ENCODE measurements at places on chromosomes 4 and X.
A peak's percentile ranks its signal among the peaks of the same experiment; 100 is the strongest.

GRCh38 chr4:119210775-119211174 lies 1.7 kb upstream of the USP53 start:
- DNase-seq, result no peak

- DNase-seq, result no peak
Observed at GRCh38 chr4:39166669-39167068, 15.7 kb upstream of the WDR19 start.

- no peak for DNase-seq
Observed at GRCh38 chr4:102620697-102621497, 119.7 kb downstream of the NFKB1 start.

- peak; percentile 79 for DNase-seq
Observed at GRCh38 chrX:107716816-107717700, 58.5 kb downstream of the TSC22D3 start.

GRCh38 chr4:2833671-2834000 lies 10.0 kb upstream of the ADD1 start:
- DNase-seq, result no peak

DNA sequence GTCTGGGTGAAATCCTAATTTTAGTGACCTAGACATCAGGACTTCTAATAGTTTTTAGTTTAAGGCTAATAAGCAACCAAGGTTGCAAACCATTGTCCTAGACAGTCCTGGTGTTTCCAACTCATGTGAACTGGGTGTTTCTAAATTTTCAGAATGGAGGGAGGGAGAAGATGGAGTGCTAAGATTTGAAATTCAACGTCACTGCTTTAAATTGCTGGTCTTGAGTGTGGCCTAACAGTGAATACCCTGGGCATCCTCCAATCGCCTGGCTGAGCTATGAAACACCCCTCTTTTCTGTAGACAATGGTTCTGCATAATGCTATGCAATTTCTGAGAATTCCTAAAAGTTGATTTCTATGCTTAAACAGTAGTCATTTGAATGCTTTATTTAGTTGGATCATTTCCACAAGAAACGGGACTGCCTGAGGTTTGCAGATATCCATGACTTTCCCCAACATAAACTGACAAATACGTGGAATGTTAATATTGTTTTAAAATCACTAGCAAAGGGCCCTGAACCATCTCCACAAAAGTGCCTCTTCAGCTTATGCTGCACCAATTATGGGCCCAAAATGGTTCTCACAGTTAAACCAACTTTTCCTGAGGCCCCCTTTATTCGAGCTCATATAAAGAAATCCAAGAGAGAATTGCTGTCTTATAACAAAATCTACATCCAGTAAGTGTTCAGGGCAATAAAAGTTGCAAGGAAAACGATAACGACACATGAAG lies 1.1 kb downstream of the FBXL5 start:
- DNase-seq, result no peak

DNA sequence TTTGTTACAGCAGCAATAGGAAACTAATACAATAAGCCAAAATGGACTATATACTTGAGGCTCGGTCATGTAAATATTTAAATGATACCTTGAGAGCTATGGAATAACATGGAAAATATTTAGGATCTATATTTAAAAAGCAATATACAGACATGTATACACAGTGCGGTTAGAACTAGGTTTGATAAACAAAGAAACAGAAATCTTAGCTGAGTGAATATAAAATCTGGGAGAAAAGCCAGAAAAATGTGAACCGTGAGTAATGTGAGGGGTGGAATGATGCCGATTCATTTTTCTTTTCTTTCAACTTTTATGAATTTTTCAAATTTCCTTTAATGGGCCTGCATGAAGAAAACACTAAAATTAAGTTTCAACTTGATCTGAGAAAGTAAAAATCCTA lies 104.1 kb downstream of the ATXN3L start:
- DNase-seq, result no peak

GRCh38 chr4:159516556-159517140 lies 413.8 kb downstream of the RAPGEF2 start:
- DNase-seq, result no peak

- no peak for DNase-seq
Observed at GRCh38 chrX:5528057-5528456, 700.6 kb downstream of the NLGN4X start.

DNA sequence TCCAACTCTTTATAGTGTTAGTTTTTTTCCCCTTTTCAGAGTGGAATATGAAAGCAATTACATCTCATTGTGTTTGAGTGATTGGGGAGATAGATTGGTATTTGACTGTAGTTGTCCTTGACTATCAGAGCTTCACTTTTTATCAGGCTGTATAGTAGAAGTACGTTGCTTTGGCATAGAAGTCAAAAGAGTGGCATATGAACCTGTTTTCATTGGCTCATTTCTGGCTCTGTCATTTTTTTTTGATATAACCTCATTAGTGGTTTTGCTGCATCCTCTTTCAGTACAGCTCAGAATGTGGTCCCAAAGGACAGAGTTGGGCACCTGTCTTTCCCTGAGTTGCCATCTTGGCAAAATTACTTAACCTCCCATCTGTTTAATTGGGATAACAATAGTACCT lies 1.4 kb downstream of the TMA16 start:
- DNase-seq, result no peak

DNA sequence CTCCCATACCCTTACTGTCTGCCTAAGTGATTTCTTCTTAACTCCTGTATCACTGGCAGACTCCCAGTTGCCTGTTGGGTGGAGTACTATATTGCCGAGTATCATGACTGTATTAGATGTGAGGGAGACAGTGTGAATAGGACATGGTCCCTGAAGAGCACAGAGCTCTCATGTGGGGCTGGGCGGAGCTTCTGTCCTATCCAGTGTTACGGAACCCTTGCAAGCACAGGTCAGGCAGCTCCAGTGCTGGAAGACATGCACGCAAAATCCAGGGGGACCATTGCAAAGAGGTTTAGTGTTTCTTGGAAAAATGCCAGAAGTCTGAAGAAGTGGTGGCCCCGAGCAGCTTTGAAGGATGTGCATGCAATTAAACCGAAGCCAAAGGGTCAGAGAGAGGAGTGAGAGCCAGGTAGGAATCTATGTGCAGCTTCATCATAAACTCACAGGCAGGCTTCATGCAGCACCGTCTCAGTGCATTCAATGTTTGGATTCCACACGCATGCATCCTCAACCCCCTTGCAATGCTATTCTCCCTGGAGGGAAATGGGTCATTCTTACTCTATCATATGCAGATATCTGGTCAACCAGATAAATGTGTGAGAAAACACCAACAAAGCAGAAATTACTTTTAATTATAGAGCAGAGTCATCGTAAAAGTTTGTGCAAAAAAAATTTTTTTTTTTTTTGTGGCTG lies 49.7 kb upstream of the DHRSX start:
- DNase-seq, result no peak

DNA sequence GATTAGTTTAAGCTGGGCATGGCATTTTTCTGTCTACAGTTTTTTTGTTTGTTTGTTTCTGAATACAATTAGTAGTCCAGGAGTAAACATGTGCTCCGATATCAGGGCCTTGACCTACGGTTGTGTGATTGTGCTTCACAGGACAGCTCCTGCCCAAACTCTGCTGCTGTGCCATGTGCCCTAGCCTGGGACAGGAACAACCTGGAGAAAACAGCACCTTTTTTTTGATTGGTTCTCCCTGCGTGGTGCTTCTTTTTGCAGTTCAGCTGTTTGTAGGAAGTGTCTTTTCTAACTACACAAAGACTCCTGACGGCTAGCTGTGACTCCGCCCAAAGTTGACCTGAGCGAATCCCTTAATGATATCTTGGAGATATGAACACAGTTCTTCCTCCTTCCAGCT lies 158.8 kb downstream of the ATP10D start:
- no peak for DNase-seq

DNA sequence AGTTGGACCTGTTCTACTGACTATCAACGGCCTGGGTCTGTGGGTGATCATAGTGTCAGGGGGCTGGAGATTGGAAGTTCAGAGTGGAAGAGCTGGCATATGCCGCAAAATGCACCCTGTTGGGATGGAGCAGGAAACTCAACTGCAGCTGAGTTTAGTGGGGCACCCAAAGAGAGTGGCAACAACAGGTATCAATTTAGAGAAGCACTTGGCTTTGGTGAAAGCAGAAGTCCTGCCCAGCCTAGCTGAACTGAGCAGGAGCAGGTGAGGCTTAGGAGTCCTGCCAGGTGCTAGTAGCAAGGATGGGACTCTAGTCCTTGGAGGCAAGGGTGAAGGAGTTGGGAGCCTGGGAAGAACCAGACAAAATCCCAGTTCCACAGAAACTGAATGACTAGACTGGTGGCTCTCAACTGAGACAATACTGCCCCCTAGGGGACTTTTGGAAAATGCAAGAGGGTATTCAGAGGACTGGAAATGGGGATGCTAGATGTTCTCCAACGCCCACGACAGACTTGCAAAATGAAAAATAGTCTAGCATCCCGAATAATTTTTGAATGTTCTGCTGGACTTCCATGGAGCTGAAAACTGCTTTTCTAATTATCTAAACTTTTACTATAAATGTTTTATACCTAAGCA lies 49.4 kb downstream of the RTL9 start:
- no peak for DNase-seq

DNA sequence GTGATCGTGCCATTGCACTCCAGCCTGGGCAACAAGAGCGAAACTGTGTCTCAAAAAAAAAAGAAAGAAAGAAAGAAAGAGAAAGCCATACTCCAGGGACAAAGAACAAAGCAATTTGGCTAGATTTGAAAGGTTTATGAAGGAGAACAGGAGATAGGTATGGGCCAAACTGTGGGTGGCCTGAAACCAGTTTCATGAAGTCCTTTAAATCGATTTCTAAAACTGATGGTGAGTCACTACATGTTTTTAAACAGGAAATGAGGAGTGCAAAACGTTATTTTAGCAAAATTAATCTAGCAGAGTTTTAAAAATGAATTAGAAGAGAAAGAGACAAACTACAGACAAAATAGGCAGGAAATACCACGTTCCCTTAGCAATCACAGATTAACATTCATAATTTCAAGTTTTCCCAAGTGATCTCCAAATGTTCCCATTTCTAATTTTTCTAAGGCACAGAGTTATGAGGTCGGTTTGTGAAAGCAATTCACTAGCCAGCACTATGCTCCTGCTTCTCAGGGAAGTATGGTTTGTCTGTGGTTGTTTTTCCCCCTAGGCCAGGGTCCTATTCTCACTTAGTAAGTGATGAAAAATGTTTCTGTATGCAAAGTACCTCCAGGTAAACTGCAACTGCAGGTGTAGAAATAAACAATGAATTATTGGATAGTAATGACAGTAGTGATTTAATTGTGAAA lies 190.6 kb downstream of the PPP3CA start:
- DNase-seq, result no peak

- no peak for DNase-seq
Observed at GRCh38 chr4:2155246-2155645, 86.7 kb downstream of the HAUS3 start.

- DNase-seq, result no peak
Observed at GRCh38 chr4:58265734-58266133, 1155.5 kb upstream of the IGFBP7 start.

DNA sequence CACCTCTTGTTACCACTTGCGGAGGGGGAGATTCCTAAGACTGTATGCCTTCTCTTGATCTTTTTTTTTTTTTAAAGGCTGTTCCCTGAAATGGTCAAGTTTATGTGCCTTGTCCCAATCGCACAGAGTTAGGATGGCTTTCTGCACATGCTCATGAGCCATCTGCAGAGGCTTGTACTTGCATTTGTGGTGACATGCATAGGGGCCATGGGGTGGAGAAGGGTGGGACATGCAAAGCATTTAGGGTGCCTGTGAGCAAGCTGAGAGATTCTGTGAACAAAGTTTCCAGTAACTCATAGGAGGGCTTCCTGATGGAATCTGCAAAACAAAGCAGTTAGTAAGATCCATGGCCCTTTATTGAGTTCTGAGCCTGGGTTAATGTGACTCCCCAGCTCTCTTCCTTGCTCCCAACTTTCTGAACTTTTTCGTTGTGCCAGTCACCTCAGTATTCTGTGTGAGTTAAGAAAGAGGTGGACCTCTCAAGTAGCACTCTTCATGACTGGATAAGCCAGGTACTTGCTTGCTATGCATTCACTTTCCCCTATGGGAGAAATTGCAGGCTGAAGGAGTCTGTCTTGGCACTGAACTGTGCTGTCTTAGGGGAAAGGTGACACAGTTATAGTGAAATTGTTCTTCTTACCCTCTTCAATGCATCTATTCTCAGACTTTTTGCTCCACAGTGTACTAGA lies 37.9 kb upstream of the DHX15 start:
- no peak for DNase-seq

DNA sequence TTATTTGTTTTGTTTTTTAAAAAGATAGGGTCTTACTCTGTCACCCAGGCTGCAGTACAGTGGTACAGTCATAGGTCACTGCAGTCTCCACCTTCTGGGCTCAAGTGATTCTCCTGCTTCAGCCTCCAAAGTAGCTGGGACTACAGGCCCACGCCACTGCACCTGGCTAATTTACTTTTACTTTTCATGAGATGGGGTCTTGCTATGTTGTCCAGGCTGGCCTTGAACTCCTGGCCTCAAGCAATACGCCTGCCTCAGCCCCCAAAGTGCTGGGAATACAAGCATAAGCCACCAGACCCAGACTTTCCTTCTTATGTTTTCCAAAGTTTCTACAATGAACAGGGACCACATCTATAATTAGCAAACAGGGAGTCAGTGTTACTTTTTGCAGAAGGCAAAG lies 37.9 kb upstream of the MXD4 start:
- no peak for DNase-seq

GRCh38 chr4:9771034-9771433 lies 10.4 kb upstream of the DRD5 start:
- DNase-seq, result no peak

GRCh38 chrX:15866147-15866546 lies 11.5 kb upstream of the AP1S2 start:
- DNase-seq, result no peak

DNA sequence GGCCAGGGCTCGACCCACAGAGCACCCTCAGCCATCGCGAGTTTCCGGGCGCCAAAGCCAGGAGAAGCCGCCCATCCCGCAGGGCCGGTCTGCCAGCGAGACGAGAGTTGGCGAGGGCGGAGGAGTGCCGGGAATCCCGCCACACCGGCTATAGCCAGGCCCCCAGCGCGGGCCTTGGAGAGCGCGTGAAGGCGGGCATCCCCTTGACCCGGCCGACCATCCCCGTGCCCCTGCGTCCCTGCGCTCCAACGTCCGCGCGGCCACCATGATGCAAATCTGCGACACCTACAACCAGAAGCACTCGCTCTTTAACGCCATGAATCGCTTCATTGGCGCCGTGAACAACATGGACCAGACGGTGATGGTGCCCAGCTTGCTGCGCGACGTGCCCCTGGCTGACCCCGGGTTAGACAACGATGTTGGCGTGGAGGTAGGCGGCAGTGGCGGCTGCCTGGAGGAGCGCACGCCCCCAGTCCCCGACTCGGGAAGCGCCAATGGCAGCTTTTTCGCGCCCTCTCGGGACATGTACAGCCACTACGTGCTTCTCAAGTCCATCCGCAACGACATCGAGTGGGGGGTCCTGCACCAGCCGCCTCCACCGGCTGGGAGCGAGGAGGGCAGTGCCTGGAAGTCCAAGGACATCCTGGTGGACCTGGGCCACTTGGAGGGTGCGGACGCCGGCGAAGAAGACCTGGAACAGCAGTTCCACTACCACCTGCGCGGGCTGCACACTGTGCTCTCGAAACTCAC lies 3.6 kb downstream of the MID1IP1 start:
- DNase-seq, result peak; percentile 6

Measured in activated T-helper 9 cell treated with anti-CD3 and anti-CD28 coated beads, Interleukin-2, amount 50 U/mL, for 16 hours (primary cell).